ENCODE measurements at places on chromosomes 5 and 9.

- no peak for DNase-seq
Observed at GRCh38 chr9:87880683-87881082, 2.0 kb upstream of the SPATA31E1 start.

GRCh38 chr9:83219154-83219923 lies 156.4 kb upstream of the RASEF start:
- DNase-seq = peak; percentile 74

- no peak for DNase-seq
Observed at GRCh38 chr9:99264070-99264680, 42.1 kb downstream of the SEC61B start.

- DNase-seq = no peak
Observed at GRCh38 chr5:168377525-168377924, 86.1 kb downstream of the WWC1 start.

DNA sequence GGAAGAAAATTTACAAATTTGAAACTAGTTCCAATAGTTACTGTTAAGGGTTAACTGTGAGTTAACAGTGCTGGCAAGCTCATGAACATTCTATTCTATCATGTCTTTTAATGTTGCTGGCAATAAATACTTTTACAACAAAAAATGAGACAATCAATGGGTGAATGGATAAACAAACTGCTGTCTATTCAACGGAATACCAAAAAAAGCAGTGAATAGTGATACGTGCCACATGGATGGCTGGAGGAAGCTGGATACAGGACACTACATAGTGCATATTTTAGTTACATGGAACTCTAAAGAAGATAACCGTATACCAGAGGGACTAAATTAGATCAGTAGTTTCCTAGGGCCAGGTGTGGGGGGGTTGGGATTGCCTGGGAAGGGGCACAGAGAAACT lies 155.8 kb upstream of the RETREG1 start:
- no peak for DNase-seq

DNA sequence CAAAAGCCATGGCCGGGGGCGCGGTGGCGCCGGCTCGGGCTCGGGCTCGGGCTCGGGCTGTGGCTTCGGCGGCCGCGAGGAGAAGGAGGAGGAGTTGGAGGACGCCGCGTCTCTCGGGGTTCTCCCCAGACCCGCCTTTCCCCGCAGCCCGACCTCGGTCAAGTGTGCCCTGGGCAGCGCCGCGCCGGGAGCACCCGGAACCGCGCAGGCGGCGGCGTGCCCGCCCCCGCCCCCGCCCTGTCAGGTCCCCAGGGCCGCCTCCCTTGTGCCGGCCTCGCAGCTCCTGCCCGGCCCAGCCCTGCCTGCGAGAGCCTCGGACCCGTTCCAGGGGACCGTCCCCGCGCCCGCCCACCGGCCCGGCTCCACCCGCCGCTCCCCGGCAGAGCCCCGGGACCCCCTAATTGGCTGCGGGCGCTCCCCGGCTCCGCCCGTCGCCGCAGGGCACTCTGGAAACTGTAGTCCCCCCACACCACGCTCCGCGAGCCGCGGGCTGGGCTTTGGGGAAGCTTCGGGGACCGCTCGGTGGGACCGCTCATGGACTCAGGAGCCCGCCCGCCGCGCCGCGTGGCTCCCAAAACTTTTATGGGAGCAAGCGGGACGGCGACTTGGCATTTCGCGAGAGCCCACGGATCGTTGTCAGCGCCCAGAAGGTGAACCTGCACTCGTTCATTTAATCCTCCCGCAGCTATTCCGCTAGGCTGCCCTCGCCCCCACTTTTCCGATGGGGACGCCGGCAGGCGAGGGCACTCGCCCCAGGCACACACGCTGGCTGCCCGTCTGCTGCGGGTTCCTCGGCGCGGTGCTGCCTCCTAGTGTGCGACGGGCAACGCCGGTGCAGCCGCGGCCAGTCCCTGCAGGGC lies at the start of gene STK10:
TSS of gene STK10 (minus strand) at position 192 of the 860 bp plus-strand sequence. CDS start at position 10, 182 bp downstream.
- DNase-seq = peak; percentile 79

All from RCC 7860 (cell line).